ENCODE measurements at places on chromosomes 1 and 21.

DNA sequence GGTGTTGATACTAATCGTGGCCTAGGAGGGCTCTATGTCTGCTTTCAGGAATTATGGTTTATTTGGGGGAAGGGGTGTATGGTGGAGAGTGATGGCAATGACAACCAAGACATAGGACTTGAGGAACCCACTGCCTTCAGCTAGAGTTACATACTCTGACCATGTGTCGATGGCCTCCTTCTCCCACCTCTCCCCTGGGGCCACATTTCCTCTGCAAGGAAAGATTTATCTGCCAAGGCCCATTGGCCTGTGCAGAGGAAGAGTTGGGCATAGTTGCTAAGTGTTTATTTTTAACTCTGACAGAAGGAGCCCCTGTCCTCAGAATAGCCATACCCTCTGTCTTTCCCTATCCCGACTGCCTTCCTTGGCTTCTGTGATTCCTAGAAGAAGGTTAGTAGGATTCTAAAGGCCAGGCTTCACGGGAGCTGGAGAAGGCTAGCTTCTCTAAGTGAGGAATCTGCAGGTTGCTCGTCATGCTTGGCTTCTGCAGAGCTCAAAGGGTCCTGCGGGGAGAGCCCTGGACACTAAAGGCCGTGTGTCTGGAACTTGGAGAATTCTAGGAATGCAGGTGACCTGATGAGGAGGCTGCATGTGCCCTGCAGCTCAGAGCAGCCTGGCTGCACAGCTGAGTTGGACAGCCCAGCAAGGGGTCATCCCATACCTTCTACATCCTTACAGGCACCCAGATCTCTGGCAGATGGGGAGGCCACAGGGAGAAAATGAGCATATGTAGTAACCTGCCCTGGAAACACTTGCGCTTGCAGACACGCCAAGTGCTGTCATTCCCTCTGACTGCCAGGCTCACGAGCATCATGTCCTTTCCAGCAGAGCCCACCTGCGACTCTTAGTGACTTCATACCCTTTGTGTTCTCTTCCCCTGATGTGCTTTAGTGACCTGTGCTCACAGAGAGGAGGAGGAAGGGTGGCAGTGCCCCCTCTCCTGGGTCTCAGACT lies 9.7 kb downstream of the MAPKAPK2 start:
- DNase-seq: no peak

DNA sequence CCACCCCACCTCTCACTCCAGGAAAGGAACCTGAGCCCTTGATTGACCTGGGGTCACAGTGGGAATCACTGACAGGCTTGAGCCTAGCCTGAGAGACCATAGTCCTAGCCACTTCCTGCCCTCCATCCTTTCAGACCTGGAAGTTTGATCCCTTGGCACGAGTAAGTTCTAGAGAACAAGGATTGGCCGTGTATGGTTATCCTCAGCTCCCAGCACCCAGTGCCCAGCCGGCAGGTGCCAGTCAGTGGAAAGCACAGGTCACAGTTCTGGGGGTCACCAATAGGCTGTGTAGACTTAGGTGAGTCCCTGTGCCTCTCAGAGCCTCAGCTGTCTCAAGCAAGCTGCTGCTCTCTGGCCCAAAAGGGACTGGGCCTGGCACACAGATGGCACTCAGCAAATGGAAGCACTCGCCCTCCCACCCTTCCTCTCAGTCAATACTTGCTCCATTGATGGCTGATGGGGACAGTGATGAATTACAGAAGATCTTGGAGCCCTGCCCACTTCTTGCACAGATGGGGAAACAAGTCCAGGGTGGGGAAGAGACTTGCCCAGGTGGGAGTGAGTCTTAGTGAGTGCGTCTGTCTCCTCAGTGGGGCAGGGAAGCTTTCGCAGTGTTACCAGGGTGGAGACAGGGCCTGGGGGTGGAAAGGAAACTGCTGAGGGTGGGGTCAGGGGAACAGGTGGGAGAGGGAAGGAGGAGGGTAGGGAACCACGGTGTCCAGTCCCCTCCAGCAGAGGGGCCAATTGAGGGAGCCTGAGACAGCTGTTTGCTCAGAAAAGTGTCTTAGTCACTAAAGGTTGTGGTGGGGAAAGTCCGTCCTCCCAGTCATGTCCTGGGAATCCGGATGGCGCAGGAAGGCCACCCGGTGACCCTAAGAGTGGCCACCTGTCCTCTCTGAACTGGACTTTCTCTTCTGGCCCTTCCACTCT lies 2.6 kb upstream of the KCNQ4 start:
- DNase-seq: no peak

DNA sequence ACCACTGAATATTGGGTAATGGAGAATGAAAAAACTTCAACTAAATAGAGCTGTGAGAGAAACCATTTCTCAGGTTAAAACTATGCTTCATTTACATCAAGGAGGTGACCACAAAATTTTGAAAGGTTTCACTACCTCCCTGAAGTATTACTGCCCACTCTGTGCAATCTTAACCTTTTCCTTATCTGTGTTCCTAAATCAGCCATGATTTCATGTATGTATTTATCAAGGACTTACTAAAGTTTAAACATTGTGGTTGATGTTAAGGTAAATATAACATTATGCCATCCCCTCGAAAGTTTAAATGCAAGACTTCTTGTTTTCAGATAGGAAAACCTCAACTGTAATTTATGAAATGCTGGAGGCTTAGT lies 84.4 kb downstream of the CLEC20A start:
- no peak for DNase-seq

GRCh38 chr1:150364231-150365003 lies 470 bp downstream of the RPRD2 start:
- peak; percentile 74 for DNase-seq

GRCh38 chr1:221972276-221973235 lies 230.7 kb upstream of the DUSP10 start:
- no peak for DNase-seq

DNA sequence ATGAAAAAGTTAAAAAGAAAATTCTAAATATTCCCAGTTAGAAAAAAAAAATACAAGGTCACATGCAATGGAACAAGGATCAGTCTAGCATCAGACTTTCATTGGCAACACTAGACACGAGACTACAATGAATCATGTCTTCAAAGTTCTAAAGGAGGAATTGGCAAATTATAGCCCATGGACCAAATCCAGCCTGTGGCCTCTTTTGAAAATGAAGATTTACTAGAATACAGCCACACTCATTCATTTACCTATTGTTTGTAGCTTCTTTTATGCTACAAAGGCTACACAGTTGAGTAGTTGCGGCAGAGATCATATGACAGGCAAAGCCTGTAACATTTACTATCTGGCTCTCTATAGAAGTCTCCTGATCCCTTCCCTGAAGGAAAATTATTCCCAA lies 71.4 kb downstream of the MRPL39 start:
- DNase-seq: no peak

GRCh38 chr1:41578712-41579335 lies 94.3 kb upstream of the EDN2 start:
- DNase-seq: no peak

- no peak for DNase-seq
Observed at GRCh38 chr1:54835970-54836369, 34.8 kb upstream of the TTC22 start.

DNA sequence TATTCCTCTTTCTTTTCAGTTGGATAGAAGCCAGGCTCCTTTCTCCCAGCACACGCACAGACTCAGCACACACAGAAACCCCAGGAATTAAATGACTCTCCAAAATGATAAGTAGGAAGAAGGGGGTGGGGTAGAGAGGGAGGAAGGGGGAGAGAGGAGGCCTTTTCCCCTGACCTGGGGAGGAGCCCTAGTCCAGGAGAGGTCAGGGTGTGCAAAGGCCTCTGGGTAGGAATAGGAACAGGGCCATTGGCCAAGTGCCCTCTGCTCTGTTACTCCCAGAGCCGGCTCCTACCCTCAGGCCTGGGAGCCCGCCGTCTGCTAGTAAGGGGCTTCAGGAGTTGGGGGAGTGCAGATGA lies 35.6 kb upstream of the PUM1 start:
- no peak for DNase-seq

GRCh38 chr1:17338706-17339493 lies 30.9 kb downstream of the PADI4 start:
- no peak for DNase-seq

DNA sequence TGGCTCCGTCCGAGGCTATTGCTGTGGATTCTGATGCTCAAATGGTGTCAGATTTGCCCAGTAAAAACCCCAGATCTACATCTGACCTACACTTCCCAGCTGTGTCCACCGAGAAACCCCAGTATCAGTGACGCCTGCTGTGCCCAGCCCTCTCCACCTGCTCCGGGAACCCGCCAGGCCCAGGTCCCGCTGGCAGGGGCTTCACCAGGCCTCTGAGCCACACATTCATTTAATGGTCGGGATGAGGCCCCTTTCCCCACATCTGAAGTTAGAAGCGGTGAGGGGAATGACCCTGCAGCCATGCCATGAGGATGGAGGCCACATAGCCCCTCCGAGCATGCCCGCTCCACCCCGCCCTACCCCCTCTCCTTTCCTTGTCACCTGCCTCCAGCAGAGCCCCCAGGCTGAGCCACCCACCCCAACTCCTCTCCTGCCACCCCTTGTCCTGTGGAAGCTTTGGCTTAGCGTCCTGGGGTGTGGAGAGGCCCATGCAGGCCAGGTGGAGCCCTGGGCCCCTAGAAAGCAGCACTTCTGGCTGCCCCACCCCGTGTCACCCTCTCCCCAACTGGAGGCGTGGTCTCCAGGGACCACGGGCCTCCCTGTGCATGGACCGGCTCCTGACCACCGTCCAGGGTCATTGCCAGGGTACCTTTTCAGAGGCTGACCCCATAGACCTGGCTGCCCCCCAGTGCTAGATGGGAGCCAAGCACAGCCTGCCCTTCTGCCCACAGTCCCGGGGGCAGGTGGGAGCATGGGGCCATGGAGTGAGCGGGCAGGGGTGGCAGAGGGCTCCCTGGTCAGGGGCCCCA lies 8.0 kb downstream of the TNFRSF14 start:
- DNase-seq: no peak

DNA sequence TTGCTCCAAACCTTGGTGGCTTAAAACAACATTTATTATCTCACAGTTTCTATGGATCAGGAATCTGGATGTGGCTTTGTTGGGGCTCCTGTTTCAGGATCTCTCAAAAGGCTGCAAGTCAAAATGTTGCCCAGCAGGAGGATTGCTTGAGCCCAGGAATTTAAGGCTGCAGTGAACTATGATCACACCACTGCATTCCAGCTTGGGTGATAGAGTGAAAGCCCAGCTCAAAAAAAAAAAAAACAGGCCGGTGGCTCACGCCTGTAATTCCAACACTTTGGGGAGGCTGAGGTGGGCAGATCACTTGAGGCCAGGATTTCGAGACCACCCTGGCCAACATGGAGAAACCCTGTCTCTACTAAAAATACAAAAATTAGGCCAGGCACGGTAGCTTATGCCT lies 30.0 kb downstream of the BCAS2 start:
- no peak for DNase-seq

DNA sequence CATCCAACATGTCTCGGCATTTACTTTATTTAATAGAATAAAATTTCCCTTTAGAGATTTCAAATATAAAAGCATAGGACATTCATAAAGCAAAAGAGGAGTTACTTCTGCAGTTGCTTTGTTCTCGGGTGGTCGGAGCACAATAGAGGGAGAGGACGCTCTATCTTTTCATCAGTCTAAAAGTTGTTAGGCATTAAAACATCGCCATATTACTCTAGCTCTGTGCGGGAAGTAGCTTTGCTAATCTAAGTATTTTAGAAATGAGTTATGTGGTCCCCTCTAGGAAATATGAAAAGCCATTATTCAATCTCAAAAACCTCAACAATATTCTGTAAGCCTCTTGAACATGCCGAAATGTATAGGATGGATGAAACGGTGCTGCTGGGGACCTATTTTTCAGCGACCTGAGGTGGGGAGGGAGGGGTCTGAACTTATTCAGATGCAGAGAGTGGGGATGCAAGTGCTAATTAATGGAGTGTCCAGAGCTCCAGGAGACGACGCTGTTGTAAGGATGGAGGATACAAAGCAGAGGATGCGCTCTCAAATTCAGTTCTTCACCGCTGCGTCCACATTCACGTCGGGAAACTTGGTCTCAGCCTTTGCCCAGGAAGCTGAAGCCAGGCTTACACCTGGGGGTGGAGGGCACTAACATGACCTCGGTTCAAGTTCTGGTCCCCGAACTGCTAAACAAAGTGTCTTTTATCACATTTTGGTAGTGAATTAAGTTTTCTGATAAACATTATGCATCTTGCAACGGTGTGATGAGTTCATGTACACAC lies 6.3 kb downstream of the CDKN2C start:
- no peak for DNase-seq

- DNase-seq: no peak
Observed at GRCh38 chr1:245877976-245878375, 629.1 kb downstream of the SMYD3 start.

DNA sequence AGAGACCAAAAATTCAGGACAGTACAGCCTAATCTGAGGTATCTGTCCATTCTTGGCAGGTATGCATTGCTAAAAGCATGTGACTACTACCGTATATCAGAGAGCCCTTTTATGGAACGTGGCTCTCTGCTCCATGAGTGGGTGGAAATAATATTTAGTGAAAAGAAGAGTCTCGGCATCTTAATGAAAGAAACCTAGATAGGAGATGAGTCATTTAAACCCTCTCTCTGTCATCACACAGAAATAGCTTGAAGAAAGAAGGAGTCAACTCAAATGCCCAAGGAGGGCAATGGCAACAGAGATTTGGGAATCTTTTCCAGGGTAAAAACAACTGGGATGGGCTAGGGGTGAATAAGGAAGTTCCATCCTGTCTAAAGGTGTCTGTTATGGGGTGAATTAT lies 528.2 kb downstream of the SMYD3 start:
- DNase-seq: no peak

- no peak for DNase-seq
Observed at GRCh38 chr1:172656576-172656975, 2.3 kb upstream of the FASLG start.

DNA sequence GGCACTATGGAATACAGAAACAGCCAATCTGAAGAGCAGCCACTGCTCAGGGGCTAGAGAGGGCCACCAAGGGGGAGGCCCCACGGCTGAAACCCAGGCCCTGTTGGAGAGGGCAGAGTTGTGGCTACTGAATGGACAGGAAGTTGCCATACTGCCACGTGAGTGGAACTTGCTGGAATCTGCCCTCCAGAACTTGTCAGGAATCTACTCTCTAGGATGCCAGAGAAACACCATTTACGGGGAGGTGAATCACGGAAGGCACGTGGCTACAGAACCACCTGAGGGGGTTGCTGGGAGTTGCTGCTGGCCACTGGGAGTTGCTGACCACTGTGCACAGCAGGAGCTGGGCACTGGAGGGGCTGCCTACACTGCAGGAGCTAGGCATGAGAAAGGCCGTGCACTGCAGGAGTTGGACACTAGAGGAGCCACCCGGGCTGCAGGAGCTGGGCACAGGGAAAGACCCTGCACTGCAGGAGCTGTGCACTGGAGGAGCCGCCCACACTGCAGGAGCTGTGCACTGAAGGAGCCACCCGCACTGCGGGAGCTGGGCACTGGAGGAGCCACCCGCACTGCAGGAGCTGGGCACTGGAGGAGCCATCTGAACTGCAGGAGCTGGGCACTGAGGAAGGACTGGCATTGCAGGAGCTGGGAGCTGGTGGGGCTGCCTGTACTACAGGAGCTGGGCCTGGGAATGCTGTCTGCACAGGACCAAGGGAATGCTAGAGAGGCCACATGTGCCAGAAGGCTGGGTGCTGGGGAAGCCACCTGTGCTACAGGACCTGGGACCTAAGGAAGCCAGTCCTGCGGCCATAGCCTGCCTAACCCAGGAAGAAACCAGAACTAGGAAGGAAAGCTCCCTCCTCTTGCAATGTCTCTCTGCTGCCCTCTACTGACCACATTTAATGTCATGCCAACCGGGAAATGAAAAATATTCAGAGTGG lies 343.4 kb downstream of the MATN1 start:
- no peak for DNase-seq

- DNase-seq: no peak
Observed at GRCh38 chr1:171613282-171613681, 8.8 kb upstream of the MYOCOS start.

All from substantia nigra (tissue), 51 donors.